Activated CD4-positive, alpha-beta T cell treated with anti-CD3 and anti-CD28 coated beads for 4 hours (primary cell): ENCODE measurements at places on chromosomes 3 and 15.

GRCh38 chr3:195236801-195237570 lies 34.0 kb downstream of the XXYLT1 start:
- no peak for DNase-seq

GRCh38 chr15:70358011-70358819 lies 260.5 kb upstream of the TLE3 start:
- no peak for DNase-seq

DNA sequence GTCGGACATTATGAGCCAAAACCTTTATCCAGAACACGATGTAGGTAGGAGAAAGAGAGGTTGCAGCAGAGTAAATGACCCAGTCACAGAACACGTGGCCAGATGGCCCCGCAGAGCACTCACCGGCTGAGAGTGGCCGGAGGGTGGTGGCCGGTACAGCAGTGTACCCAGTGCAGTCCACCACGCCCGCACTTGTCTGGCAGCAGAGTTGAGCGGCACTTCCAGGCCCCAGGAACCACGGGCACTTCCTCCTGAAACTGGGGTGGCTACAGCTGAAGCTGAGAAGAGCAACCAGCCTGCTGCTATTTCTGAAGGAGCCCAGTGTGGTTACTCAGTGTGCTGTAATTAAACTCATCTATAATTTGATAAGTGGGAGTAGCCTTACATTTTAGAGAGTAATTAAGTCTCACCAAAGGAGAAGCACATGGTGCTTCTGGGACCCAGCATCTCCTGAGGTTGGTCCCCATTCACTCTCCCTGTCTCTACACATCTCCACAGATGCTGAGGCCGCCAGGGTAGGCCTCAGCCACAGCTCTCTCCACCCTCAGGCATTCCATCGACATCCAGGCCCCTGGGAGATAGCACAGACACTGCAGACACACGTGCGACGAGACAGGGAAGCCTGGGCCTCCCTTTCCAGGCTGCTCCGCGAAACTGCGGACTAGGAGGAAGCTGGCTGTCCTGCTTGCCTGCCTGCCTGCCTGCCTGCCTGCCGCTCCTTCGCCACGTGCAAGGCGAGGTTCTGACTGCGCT lies 49.8 kb downstream of the BDH1 start:
- DNase-seq, result no peak

- no peak for DNase-seq
Observed at GRCh38 chr3:184814214-184814613, 2.2 kb downstream of the VPS8 start.

- DNase-seq, result no peak
Observed at GRCh38 chr3:189664311-189664710, 33.1 kb downstream of the TP63 start.

DNA sequence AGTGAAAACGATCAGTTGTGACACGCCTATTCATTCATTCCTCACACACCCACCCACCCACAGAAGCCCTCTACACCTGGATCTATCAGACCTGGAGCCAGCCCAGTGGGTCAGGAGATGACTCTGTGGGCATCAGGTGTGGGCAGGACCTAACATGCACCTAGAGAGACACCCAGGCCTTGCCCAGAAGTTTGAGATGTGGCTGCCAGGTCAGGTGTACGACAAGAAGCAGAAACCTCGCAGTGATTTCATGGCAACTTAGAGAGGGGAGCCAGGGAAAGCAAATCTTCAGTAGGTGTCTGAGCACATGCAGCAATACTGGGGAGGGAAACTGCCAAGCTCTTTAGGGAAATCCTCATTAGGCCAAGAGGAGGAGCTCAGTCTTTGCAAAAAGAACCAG lies 264.7 kb upstream of the ROPN1 start:
- no peak for DNase-seq

GRCh38 chr3:14923476-14923875 lies 23.9 kb upstream of the NR2C2 start:
- no peak for DNase-seq

- DNase-seq, result no peak
Observed at GRCh38 chr3:30354513-30354912, 251.9 kb upstream of the TGFBR2 start.

- DNase-seq, result no peak
Observed at GRCh38 chr3:120420928-120421551, 29.8 kb downstream of the FSTL1 start.

DNA sequence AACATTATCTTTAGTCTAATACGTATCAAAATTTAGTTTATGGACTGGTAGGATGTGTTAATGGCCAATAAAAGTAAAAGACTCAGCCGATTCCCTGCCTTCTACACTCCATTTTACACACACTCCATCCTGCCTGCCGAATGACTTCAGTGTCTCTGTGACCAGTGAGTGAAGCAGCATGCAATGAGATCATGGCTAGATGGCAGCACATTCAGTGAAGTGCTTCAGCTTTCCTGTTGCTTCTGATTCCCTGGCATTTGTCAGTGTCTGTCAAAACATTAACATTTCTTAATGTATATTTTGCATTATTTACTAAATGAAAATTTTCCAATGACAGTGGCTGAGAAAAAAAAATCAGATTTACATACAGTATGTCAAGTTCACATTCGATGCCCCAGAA lies 412.0 kb downstream of the FHIT start:
- no peak for DNase-seq

GRCh38 chr3:32353351-32353750 lies 38.3 kb upstream of the CMTM7 start:
- no peak for DNase-seq

- DNase-seq, result no peak
Observed at GRCh38 chr3:42090973-42091731, at the start of gene TRAK1. Gene TRAK1 (plus strand): TSS chr3:42091357. CDS start chr3:42091470, 113 bp downstream.

DNA sequence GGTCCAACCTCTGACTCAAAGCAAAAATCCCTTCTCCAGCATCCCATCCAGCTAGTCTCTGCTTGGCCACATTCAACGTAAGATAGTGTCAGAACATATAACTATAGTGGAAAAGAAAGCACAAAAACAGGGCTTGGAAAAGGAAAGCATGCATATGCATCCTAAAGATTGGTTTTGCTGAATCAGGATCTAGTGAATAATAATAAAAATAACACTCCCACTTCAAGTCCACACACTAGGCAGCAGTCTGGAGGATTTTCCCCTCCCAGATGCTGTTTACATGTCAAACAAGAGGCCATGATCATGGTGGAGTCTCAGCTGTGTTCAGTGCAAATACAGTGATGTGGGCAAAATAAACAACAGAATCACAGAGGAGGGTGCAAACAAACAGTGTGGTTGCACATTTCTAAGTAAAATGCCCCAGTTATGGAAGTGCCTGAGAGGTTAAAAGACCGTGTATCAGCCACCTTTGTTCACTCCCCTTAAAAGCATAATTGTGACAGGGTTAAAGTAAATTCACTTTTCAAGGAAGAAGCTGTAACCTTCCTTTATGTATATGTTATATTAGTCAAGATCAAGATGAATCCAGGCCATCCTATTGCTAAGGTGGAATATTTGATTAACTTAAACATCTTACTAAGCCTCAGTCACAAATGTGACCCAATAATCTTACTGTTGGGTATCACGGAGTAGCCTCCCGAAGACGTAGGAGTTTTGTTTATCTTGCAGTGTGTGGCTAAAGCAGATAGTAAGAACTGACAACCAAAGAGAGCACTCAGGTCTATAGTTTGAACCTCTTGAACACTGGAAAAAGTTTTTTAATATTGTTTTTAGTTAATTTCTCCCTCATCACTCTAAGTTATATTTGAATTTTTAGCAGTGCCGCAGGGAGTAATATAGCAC lies 424.5 kb downstream of the SOX2 start:
- DNase-seq, result no peak

- no peak for DNase-seq
Observed at GRCh38 chr3:24483873-24484272, 10.8 kb downstream of the THRB start.

- no peak for DNase-seq
Observed at GRCh38 chr3:107065094-107065861, 312.0 kb upstream of the CCDC54 start.

DNA sequence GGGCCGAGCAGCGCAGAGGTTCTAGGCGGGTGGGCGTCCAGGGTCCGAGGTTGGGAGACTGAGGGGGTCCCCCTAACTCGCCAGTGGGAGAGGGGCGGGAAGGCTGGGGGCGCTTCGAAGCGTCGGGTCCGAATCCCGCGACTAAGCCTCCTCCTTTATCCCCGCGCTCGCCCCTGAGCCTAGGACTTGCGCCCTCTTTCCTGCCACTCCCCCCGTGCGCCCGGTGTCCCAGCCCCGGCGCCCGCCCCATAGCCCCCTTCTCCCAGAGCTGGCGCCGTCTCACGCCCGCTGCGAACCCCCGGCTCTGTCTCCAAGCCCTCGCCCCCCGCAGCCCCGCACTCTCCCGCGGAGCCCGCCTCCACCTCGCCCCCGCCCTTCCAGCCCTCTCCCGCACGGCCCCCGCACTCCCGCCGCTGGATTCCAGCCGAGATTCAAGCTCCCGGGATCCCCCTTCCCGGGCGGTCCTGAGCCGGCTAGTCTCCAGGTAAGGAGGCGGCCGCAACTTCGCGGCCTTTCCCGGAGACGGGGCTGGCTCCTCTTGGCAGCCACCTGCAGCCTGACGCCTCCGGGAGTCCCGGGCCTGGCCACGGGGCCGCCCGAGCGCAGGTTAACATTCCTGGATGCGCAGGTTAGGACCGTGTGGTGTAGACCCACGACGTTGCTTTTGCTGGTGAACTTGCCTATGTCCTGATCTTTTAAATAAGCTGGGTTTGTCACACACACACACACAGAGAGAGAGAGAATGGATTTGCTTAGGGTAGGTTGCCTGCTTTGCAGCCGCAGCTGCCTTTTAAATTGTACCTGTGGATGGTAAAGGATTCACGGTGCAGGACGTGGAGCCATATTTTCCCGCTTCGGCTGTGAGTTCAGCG lies 563 bp downstream of the PXYLP1 start:
- DNase-seq, result no peak

DNA sequence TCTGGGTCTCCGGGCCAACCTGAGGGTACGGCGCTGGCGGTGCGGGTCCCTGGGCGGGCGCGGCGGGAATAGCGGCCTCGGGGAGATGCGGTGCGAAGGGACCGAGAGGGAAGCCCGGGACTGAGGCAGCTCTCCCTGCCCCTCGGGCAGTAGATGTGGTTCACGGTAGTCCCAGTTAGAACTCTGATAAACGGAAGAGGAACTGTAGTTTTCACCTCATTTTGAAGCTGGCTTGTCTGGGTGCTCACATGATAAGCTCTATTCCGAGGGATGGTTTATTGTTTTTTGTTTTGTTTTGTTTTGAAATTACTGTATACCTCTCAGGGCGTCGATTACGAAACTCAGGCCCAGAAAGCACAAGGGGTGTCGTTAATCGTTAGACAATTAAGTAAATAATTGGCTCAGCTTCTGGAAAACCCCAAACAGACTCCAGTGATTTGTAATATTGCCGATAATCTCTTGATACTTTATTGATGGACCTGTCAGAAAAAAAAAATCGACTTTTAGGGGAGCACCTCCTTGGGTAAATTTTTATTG lies 413 bp downstream of the NUSAP1 start:
- no peak for DNase-seq

DNA sequence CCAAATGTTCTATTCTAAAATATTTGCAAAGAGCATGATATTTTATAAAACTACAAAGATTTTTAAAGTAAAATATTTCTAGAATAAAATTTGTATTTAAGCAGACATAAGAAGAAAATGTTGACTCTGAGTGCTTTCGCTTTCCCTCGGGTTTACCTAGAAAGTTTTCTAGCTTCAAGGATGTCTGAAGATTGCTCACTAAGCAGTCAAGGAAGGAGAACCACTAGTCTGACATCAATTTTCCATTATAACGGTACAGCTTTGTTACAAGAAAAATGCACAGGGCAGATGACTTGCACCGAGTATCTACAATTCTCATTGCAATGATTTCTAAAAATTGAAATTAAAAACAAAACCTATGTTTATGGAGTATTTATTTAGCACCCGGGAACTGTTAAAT lies 14.2 kb downstream of the GPR15 start:
- DNase-seq, result no peak

DNA sequence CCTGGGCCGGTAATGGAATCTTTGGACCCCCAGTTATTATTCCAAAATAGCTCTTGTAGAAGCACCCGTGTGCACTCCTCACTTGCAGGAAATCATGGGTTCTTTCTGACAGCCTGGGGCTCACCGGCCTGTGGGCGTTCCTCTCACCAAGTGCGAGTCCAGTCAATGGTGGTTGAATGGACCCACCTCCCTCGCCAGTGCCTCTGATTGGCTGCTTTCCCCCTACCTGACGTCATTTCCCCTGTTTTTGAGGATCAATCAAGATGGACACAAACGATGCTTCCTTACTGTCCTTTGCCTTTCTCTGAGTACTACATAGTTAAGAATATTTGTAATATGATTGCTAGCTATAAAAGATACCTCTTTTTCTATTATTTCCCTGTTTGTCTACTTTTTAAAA lies 18.1 kb downstream of the MOBP start:
- DNase-seq, result no peak

DNA sequence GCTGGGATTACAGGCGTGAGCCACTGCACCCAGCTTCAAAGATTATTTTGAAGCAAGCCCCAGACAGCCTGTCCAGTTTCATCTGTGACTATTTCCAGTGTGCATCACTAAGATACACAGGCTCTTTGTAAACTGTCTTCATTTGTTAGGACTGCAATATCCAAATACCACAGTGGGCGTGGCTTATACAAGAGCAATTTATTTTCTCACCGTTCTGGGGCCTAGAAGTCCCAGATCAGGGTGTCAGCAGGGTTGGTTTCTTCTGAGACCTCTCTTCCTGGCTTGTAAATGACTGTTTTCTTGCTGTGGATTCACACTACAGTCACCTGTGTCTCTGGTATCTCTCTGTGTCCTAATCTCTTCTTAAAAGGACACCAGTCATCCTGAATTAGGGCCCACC lies 59.7 kb downstream of the RLBP1 start:
- no peak for DNase-seq

GRCh38 chr3:62379321-62379798 lies 6.0 kb upstream of the FEZF2 start:
- DNase-seq, result no peak

DNA sequence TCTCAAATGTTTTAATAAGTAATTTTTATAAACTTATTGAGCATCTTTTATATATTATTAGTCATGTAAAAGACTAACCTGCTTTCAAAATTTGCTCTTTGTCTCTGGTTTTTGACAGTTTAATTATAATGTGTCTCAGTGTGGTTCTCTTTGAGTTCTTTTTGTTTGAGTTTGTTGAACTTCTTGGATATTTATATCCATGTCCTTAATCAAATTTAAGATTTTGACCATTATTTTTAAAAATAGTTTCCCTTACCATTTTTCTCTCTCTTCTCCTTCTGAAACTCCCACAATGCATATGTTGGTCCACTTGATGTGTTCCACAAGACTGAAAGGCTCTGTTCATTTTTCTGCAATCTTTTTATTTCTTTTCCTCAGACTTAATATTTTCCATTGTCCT lies 366.1 kb upstream of the GOLIM4 start:
- DNase-seq, result no peak

DNA sequence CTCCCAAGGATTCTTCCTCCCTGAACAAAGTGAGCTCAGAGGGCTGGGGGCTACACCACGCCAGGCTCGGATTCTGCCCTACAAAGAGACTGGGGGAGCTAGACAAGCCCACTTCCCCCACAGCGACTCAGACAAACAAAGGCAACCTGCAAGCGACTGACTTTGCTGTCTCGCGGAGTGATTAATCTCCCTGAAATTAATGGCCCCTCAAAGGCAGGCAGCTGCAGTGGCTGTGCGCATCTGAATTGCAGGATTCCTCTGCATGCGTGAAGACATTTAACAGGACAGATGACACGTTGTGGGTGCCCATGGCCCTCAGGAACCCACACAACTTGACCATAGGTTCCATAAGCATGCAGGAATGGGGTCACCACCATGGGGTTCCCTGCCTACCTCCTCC lies 18.4 kb downstream of the CTXND1 start:
- DNase-seq, result no peak
